SK-N-MC (cell line): ENCODE measurements at places on chromosomes 1 and 21.

DNA sequence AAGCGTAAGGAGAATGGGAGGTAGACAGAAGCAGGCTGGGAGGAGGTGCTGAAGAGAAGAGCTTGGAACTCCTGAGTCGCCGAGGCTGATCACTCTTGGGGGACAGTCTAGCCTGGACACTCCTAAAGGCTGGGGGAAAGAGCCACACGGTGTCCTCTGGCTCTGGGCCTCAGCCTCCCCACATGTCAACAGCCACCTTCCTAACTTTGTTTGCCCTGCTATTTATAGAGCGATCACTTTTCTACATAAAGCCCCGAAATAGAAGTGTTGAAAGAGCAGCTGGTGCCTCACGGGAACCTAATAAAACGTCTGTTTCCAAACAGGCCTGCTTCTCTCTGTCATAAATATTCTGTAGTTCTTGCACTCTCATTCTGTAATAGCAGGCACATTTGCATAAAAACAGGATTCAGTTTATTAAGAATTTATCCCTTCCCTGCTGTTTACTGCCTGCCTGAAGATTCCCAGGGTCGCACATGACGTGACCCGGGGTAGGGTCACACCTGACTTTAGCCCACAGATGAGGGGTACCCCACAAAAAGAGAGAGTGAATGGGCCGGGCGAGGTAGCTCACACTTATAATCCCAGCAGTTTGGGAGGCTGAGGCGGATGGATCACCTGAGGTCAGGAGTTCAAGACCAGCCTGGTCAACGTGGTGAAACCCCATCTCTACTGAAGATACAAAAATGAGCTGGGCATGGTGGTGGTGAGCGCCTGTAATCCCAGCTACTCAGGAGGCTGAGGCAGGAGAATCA lies 212.5 kb downstream of the TOMM20 start:
- DNase-seq: peak; percentile 66

- no peak for DNase-seq
These were observed 157.7 kb downstream of the ROR1 start for GRCh38 chr1:63931468-63931867.

GRCh38 chr1:203768256-203768655 lies 3.3 kb downstream of the LAX1 start:
- DNase-seq: no peak

- DNase-seq: no peak
These were observed 112.3 kb downstream of the TM2D1 start for GRCh38 chr1:61612602-61613001.

- DNase-seq: no peak
These were observed 6.7 kb upstream of the MYOM3 start for GRCh38 chr1:24118410-24119242.

DNA sequence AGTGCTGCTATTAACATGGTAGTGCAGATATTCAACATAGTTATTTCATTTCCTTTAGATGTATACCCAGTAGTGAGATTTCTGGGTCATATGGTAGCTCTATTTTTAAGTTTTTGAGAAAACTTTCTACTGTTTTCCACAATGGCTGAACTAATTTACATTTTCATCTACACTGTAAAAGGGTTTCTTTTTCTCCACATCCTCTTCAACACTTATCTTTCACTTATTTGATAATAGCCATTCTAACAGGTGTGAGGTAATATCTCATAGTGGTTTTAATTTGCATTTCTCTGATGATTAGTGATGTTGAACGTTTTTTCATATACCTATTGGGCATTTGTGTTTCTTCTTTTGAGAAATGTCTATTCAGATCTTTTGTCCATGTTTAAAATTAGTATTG lies 149.8 kb downstream of the PDE4B start:
- no peak for DNase-seq

DNA sequence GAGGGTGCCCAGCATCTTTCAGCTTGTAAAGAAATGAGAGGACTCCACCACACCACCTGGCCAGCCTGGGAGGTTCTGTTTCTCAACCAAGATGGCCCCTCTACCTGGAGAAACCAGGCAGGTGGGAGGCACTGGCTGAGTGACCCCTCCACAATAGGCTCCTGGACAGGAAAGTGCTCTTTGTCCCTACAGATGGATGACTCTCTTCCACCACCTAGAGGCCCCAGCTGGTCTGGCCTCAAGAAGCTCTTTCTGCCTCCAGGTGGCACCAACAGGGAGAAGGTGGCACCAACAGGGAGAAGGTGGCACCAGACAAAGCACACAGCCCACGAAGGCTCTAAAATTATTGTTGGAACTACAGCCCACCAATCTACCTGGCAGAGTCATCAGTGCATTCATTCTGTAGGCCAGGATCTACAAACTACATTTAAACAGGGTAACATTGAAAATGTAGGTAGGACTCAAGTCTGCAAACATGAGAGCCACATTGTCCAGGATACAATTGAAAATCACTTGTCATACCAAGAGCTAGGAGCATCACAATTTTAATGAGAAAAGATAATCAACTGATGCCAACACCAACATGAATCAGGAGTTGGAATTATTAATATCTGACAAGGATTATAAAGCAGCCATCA lies 14.4 kb downstream of the TMPRSS3 start:
- DNase-seq: no peak

- DNase-seq: no peak
These were observed 87.1 kb upstream of the DISP3 start for GRCh38 chr1:11391886-11392285.

DNA sequence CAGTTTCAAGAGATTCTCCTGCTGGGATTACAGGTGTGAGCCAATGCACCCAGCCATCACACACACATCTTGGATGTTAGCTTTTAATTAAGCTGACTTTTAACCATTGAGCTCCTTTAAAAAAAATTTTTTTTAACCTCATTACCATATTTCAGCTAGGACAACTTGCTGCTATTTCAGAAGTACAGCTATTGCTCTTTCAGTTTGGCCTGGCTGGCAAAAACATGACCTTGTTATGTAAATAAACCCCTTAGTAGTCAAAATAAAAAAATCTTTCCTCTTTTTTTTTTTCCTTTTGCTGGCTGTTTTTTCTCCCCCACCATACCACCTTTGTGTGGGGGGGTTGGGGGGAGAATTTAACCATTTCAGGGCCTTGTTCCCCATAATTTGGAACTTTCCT lies 49.9 kb downstream of the ZMYM1 start:
- DNase-seq: no peak

DNA sequence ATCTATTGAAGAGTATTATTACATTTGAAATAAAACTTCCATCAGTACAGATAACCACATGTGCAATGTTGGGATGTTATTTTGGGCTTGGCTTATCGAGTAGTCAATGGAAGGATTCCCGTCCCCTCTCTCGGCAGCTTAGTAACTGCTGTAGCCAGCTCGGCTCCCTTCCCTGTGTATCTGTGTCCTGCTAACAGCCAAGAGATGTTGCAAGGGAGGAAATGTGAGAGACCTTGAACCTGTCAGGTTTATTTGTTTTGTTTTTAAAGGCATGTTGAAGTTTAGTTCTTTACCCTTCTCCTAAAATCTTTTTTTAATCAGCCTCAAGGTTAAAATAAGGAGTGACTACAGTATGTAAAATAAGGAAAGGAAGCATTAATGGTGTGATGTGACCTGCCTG lies 13.6 kb upstream of the TARS2 start:
- no peak for DNase-seq

DNA sequence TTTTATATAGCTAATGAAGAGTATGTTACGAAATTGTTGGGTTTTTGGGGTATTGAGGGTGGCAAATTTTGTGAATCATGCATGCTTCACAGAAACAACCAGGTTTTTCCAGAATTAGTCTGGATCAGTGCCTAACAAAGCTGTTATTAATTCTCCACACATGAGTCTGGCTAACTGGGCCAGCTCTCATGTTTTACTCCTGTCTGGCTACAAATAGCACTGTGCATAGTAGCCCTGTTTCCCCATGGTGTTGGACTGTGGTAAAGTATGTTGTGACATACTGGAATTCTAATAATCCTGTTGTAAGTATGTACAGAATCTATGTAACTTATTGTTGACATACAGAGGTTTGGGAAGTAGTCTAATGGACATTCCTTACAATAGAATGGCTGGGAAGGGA lies 35.8 kb downstream of the S100B start:
- DNase-seq: no peak
